Breast epithelium (tissue), 4 donors: ENCODE measurements at places on chromosomes 5 and 9. TPM values are rescaled to one million over a fixed set of nuclear protein-coding genes. Genes with fewer than 3 reads are reported as not detected.

The ZDHHC11 gene
- 11.3 TPM for total RNA-seq

- H3K4me1 ChIP-seq = no peaks in the 10 kb centered on the region
- no peaks in the 10 kb centered on the region for H3K27me3 ChIP-seq
Measured at GRCh38 chr9:112670991-112671625, 46.8 kb downstream of the INIP start.

GRCh38 chr5:36164461-36164860, 12.6 kb downstream of the SKP2 start:
- H3K4me3 ChIP-seq = no peak overlapping the region
- no peaks in the 10 kb centered on the region for H3K4me1 ChIP-seq
- no peak for DNase-seq
- H3K27ac ChIP-seq = no peak overlapping the region
- no peaks in the 10 kb centered on the region for H3K36me3 ChIP-seq

GRCh38 chr9:95840074-95840473, 35.4 kb upstream of the ERCC6L2 start:
- no peak overlapping the region for H3K27ac ChIP-seq
- DNase-seq = no peak
- no peak overlapping the region for H3K4me3 ChIP-seq
- no peaks in the 10 kb centered on the region for H3K4me1 ChIP-seq
- no peaks in the 10 kb centered on the region for H3K27me3 ChIP-seq
- no peaks in the 10 kb centered on the region for H3K36me3 ChIP-seq

The PCDHB4 gene
- 7.7 TPM for total RNA-seq

DNA sequence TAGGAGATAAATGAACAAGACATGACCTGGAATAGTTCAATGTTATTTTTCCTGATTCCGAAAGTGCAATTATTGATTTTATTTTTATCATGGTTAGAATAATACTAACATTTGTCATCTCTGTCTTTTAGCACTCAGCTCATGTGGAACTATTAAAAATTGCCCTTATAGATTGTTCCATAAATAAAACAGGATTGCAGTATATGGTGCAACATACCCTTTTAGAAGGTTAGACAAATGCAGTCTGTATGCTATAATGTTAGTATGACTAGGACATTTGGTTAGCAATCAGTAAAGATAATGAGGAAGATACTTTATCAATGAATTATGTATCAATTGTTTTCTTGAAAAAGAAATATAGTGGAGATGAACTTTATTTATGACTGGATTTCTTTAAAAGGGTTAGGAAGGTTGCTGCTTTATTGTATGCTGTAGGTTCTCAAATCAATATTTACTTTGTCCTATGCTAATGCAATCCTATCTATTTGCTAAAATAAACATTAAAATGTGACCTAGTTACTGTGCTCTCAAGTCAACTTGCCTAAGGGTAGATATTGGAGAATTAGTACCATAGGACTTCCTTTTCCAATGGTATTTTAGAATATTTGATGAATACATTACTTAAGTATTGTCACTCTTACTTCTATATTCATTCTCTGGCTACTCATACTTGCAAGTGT, 348.9 kb upstream of the ISL1 start:
- no peaks in the 10 kb centered on the region for H3K36me3 ChIP-seq
- H3K4me3 ChIP-seq = no peak overlapping the region
- no peaks in the 10 kb centered on the region for H3K27me3 ChIP-seq
- DNase-seq = no peak
- H3K27ac ChIP-seq = no peak overlapping the region

The SPINK4 gene
- not detected for total RNA-seq
